ENCODE measurements at places on chromosomes 3 and 15.
A peak's percentile ranks its signal among the peaks of the same experiment; 100 is the strongest.

DNA sequence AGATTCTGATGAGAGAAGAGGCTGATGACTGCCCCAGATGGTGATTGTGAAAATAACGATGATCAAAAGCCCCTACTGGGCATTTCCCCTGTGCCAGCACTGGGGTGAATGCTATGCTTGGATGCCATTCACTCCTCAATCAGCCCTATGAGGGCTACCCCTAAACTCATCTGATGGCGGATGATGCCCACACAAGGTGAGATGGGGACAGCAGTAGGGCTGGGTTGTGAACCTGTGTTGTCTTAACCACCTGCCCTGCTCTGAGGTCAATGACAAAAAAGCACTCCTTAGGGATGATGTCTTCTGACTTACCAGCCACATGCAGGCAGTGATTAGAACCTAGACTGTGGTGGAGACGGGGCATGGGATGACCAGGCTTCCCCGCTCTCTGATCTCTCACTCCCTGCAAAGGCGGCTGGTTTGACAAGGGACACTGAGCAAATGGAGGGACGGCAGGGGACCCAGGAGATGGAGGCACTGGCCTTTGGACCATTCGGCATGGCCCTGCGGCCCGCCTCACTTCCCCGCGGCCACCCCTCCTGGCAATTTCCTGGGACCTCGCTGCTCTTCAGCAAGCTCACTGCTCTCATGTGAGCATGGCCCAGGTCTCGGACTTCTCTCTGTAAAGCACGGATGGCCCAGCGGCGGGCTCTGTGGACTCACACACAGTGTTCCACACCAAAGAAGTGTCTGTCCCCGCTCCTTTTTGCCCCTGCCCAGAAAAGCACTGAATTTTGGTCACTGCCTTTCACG lies 251.4 kb upstream of the LYSMD4 start:
- DNase-seq: no peak

DNA sequence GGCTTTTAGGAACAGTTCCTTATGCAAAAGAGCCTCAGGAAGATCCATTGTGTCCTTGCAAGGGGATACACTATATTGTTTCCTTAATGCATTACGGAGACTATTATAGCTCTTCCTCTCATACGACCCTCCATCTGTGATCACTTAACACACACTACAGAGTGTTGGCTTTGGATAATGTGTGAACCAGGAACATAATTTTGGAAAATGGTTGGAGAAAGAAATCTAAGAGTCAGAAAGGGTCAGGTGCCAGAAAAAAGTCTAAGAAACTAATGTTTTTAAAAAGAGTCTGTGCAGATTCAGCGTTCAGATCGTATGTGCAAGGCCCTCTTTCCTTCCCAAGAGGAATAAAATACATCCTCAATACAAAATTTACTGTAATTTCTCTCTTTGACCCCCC lies 27.3 kb downstream of the LRRN1 start:
- no peak for DNase-seq

DNA sequence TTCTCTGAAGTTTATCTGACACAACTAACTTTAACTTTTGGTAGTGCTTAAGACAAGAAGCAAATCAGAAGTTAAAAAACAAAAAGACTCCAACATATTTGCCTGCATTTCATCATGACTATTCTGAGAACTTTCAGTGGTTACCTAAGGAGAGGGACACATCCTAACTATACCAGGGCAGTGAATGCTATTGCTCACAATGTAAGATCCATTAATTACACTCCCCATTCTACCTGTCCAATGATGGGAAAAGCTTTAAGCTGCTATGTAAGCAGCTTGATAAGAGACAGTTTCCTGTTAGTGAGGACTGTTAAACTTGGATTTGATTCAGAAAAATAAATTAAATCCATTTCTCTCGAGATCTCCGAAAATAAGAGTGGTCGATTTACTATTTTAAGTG lies 37.5 kb downstream of the SERPINI1 start:
- DNase-seq: no peak

- DNase-seq: no peak
These were observed 738.8 kb upstream of the GOLIM4 start for GRCh38 chr3:168834558-168834957.

- DNase-seq: no peak
These were observed 21.7 kb downstream of the CLDN11 start for GRCh38 chr3:170440344-170440743.

GRCh38 chr3:127438371-127438770 lies 150.5 kb upstream of the PRR20G start:
- no peak for DNase-seq

- DNase-seq: no peak
These were observed 14.6 kb downstream of the IVD start for GRCh38 chr15:40420071-40420713.

GRCh38 chr3:114587986-114588385 lies 294.2 kb downstream of the TIGIT start:
- no peak for DNase-seq

DNA sequence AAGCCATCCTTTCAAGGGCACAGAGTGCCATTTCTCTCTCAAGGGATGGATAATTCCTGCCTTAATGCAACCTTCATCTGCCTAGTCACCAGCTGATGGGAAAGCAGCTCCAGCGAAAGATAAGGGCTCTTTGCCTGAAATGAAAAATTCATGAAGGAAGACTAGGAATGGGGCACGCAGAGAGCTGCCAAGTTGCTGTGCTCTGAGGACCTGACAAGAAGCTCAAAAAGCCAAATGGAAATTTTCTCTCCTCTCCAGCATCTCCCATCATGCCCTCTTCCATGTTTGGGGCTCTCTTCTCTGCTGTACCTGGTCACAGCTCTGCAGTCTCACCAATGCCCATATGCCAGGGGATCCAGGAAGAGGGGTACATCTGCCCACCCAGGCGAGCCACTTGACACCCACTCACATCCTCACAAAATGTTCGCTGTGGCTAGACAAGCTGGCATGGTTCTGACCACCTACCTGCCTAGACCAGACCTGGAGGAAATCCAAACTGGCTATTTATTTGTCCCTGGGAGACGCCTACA lies 29.3 kb upstream of the ABHD2 start:
- no peak for DNase-seq

DNA sequence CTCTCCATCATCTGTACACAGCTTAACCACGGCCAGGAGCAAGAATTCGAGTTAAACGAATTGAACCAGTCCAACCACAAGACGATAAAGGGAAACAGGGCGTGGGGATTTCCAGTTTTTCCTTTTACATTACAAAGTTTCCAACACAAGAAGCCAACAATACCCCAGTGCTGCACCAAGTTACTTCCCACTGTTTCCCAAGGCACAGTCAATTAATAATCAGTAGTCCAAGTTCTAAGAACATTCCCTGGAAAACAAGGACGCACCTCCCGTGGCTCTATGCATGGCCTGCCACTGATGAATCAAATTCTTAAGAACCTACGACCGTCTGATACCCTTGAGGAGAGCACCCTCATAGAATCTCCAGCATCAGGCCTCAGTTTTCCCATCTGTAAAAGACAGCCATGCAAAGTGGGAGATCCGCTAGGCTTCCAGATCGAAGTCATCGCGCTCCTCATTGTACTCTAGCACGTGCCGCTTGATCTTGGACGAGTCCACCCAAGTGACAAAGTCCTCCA lies 774 bp downstream of the IMP3 start:
- no peak for DNase-seq

DNA sequence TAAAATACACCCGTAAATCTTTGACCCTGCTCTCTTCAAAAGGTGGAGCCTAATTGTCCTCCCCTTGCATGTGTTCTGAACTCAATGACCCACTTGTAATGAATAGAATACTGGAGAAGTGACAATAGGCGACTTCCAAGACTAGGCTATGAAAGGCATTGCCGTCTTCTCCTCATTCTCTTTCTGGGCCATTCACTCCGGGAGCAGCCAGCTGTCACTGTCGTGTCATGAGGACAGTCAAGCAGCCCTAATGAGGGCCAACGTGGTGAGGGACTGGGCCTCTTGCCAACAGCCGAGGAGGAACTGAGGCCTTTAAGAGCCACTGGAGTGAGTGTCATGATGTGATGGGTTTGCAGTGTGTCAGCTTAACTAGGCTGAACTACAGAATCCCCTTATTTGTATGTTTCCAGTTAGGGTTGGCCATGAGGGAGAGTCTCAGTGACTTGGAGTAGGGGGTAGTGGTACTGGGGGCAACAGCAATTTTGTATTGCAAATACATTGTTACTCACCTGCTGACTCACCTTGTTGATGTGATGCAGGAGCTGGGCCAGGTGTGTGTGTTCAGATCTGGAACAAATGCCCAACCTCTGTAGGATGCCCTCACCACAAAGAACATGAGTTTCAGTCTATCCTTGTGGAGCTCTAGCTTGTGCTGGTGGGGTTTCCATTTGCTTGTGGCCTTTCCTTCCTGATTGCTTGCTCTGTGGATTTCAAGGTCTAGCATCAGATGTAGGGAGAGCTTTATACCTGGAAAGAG lies 188.5 kb upstream of the PROK2 start:
- no peak for DNase-seq

- DNase-seq: no peak
These were observed 37.2 kb upstream of the DENND4A start for GRCh38 chr15:65829130-65829764.

DNA sequence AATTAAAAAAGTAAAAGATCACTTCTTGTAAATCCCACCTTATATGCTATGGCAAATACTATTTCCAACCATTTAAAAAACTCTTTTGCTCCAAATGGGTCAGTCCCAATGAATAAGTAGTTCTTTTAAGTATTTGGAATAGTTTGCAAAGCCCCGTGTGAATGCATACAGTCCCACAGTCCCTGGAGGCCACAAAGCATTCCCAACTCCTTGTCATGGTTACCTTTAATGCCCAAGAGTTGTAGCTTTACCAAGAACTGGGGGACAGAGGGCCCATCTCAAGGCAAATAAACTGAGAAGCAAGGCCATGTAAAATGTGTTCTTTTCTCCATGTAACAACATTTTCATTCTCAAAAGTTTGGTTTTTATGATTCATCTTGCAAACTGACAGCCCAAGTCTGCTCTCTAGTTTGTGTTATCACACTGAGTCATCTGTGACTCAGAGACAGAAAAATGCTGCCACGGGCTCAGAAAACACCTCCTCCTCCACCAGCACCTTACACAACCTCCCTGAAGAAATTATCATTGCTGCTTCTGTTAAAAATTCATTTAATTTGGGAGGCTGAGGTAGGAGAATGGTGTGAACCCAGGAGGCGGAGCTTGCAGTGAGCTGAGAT lies 336.2 kb downstream of the ERC2 start:
- peak; percentile 80 for DNase-seq
